NCI-H1105 treated with DMSO at 0.1 percent for 48 hours (cell line): ENCODE measurements at places on chromosomes 16 and 17.
A peak's percentile ranks its signal among the peaks of the same experiment; 100 is the strongest.

GRCh38 chr17:43907998-43908721, 824 bp upstream of the MPP2 start:
- DNase-seq, result peak; percentile 41

- no peak for DNase-seq
These were observed 97.0 kb downstream of the MRTFB start for GRCh38 chr16:14168146-14168545.

- DNase-seq, result no peak
These were observed 12.4 kb downstream of the SNTB2 start for GRCh38 chr16:69199382-69199781.

DNA sequence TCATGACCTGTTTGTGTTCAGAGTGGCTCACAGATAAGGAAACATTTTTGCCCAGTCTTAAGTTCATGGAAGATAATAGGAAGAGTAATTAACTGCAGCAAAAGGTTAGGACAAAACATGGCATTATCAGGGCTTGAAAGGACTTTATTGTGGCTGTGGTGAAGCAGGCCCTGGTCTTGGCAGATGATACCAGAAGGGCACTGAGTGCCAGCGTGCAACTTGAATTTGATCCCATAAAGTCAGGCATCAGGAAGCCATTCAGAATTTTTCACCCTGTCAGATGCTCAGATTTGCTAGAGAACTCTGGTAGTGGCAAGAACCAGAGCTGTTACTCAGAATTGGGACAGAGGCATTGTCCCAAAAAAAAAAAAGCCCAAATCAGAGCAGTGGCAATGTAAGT, 11.2 kb upstream of the COG7 start:
- DNase-seq, result no peak

GRCh38 chr17:79413611-79414010, 197.2 kb downstream of the RBFOX3 start:
- peak; percentile 89 for DNase-seq

- DNase-seq, result no peak
These were observed 83.3 kb downstream of the GSG1L start for GRCh38 chr16:27980076-27980775.

DNA sequence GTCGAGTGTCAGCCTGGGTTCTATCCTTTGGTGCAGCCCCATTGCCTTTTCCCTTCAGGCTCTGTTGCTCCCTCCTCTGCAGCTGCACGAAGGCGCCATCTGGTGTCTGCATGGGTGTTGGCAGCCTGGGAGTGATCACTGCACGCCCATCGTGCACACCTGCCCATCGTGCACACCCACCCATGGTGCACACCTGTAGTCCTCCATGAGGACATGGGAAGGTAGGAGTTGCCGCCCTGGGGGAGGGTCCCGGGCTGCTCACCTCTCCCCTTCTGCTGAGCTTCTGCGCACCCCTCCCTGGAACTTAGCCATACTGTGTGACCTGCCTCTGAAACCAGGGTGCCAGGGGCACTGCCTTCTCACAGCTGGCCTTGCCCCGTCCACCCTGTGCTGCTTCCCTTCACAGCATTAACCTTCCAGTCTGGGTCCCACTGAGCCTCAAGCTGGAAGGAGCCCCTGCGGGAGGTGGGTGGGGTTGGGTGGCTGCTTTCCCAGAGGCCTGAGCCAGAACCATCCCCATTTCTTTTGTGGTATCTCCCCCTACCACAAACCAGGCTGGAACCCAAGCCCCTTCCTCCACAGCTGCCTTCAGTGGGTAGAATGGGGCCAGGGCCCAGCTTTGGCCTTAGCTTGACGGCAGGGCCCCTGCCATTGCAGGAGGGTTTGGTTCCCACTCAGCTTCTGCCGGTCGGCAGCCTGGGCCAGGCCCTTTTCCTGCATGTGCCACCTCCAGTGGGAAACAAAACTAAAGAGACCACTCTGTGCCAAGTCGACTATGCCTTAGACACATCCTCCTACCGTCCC, 2.9 kb downstream of the CTRL start:
- DNase-seq, result peak; percentile 56

DNA sequence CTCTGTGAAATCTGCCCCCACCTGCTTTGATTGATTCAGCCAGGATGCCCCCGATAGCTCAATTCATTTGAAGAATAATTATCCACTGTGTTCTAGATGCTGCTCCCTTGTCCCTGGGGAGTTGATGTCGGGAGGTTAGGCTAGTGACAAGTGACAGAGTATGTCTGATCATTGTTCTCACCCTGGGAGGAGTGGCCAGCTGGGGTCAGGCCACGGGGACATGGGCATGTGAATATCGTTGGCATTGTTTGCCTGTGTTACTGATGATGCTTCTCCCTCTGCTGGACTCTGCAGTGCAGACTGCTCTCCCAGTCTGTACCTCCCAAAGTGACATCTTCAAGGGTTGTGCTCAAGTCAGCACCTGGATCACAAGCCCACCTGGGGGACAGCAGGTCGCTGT, 89.9 kb upstream of the C16orf82 start:
- DNase-seq, result no peak

DNA sequence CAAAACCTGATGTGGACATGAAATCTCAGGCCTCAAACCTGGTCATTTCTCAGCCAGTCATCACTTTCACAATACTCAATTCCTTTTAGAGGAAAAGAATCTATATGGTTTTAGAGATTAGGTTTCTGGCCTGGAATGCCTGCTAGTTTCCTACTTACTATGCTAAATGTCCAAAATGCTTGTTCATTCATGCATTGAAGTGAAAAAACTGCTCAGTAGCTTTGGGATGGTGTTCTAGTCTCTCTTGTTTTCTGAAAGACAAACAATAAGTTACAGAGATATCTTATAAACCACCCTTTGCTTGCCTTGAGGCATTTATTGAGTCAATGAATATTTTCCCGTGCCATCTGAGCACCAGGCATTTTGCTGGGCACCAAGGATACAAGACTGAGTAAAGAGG, 1146.5 kb upstream of the GOT2 start:
- DNase-seq, result no peak

GRCh38 chr17:18145811-18146210, 37.3 kb downstream of the MYO15A start:
- no peak for DNase-seq

GRCh38 chr16:85865-86264, 7.8 kb downstream of the MPG start:
- no peak for DNase-seq

DNA sequence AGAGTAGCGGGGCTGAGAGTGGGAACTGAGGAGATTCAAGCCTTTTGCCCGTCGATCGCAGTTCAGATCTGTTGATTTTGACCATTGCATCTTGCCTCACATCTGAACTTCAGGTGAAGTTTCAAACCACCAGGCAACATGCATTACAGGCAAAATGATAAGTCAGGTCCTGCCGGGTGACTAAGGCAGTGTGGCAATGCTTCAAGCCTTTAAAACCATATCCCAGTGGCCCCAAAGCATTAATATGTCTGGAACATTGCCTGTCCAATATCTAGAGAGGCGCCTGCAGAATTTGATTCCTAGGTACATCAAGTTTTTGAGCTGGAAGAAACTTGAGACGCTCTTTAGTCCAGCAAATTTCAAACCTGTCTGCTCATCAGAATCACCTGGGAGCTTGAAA, 502.8 kb downstream of the MAF start:
- no peak for DNase-seq

GRCh38 chr16:55240888-55241287, 83.1 kb upstream of the IRX6 start:
- DNase-seq, result no peak

GRCh38 chr16:19804538-19805323, 79.9 kb downstream of the GPRC5B start:
- peak; percentile 82 for DNase-seq

- DNase-seq, result no peak
These were observed 232.4 kb upstream of the RPL38 start for GRCh38 chr17:73971127-73971526.

- no peak for DNase-seq
These were observed 21.9 kb upstream of the LRRC75A start for GRCh38 chr17:16513873-16514272.

DNA sequence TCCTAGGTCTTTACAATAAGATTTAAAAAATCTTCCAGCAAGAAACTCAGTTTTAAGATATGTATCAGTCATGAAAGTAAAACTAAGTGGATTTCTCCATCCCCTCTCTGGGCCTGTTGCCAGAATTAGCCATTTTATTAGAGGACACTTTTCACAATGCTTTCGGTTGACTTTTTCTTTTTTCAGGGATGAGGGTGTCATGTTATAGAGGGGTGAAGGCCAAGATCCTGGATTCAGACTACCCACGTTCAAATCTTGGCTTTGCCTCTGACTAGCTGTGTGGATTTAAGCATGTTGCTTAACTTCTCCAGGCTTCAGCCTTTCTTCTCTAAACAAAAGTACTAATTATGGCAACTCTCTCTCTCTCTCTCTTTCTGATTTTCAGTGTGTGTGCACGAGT, 111.7 kb upstream of the COX10 start:
- DNase-seq, result no peak

- peak; percentile 80 for DNase-seq
These were observed 35.5 kb downstream of the UBN1 start for GRCh38 chr16:4882633-4883285.

DNA sequence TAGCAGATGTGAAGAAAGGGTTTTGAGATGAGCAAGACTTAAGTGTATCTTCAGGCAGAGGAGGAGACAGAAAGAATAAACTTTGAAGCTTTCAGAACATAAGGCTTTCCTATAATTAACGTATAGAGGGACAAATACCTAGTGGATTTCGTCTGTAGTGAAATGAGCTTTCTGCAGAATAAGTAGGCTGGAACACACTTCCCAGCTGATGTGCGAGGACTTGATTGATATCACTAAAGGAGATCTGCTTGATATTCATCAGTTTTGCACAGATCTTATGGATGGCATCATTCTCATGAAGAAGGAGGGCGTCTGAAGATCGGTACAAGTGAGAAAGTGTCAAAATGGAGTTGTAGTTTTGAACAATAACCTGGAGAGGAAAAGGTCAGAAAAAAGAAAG, 14.8 kb downstream of the TUBD1 start:
- no peak for DNase-seq

- DNase-seq, result no peak
These were observed 53.5 kb downstream of the PARN start for GRCh38 chr16:14576532-14576931.

- no peak for DNase-seq
These were observed 53.9 kb downstream of the AP2B1 start for GRCh38 chr17:35641032-35641431.

GRCh38 chr16:49376206-49376605, 2.6 kb downstream of the C16orf78 start:
- DNase-seq, result no peak

- DNase-seq, result peak; percentile 88
These were observed 559 bp downstream of the IRX3 start for GRCh38 chr16:54286090-54286365.

DNA sequence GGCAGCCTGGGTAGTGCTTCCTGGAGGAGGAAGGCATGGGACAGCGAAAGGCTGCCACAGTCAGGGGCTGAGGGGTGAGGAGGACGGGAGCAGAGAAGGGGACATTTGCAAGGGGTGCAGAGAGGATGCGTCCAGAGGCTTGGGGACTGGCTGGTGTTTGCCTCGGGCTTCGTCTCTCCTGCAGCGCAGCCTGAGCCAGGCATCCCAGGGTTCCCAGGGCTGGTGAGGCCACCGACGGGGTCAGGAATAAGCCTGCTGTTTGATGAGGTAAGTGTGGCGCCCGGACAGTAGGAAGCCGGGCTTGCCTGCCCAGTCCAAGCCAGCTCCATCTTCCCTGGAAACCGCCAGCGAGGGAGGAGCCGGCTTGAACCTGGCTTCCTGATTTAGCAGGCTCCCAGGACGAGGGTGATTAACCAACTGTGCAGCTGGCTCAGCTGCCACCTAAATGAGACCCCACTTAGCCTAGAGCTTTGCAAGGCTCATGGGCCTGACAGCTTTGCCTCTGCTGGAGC, 47.8 kb downstream of the PITPNM3 start:
- no peak for DNase-seq

GRCh38 chr17:81808778-81809555, 5.0 kb downstream of the GCGR start:
- no peak for DNase-seq

- DNase-seq, result no peak
These were observed 7.4 kb downstream of the ELMO3 start for GRCh38 chr16:67206129-67206837.

DNA sequence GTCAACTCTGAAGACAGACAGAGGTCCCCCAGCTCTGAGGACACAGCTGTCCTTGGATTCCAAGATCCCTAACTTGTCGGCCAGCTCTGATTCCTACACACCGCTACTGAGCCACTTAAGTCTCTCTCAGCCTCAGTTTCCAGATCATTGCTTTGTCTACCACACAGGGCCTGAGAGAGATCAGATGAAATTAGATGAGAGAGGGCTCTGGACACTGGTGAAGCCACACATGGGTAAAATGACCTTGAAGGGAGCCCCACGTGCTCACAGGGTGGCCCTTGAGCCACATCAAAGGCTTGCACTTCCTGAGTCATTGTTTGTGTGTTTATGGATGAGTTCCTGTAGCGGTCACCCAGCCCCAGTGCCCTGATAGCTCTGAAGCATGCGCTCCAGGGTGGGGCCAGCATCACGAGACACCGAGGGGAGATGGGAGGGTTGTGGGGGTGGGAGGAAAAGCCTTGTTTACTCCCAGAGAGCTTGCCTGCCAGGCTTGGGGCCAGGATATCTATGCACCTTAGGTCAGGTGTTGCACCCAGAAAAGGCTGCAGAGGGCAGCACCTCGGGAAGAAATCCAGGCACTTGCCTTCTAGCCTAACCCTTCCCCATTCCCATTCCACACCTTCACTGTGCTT, 32.7 kb upstream of the SLC6A2 start:
- no peak for DNase-seq

DNA sequence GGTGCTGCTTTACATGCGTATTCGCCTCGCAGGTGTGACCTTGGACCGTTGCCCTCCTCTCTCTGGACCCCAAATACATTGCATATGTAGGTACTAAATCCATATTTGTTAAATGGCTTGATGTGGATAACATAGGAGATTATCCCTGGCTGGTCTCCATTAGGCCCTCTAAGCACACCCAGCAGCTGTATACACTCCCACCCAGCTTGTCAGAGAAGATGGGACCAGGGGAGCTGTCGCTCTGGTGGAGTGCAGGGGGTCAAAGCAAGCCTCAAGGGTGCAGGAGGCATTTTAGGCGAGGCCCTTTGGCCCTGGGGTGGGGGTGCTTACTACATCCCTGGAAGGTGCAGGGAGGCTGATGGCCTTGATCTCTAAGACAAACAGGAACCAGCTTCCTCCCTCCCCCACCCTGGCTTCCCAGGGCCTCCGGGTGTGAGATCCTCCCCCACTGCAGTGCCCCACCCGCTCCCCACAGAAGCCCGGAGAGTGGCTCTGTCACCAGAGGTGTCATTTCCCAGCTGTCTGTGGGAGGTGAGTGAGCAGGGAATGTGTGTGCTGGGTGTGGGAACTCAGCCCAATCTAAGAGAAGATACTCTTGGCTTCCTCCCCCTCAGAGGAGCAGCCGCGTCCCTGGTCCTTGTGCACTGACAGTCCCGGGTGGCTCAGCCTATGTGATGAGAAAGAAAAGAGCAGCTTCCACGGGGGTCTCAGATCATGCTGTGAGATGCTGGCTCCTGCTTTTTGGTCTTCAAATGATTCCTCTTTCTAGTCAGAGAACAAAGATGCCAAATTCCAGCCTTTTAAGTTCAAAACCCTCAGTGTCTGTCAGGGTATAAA, 1.4 kb upstream of the VAMP2 start:
- DNase-seq, result no peak

GRCh38 chr17:77899498-77899897, 59.0 kb upstream of the TNRC6C start:
- DNase-seq, result peak; percentile 36

GRCh38 chr16:23155445-23156049, 6.3 kb upstream of the USP31 start:
- DNase-seq, result no peak
